ENCODE measurements at places on chromosomes 4 and X.

DNA sequence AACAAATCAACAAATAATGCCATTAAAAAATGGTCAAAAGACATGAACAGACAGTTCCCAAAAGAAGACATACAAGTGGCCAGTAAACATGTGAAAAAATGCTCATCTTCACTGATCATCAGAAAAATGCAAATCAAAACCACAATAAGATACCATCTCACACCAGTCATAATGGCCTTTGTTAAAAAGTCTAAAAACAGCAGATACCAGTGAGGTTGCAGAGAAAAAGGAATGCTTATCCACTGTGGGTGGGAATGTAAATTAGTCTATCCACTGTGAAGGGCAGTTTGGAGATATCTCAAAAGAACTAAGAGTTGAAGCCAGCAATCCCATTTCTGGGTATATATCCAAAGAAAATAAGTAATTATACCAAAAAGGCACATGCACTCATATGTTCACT lies 668.1 kb upstream of the CPEB2 start:
- no peak for DNase-seq

- DNase-seq = no peak
These were observed 55.2 kb downstream of the ELF4 start for GRCh38 chrX:130055103-130055502.

- no peak for DNase-seq
These were observed 15.8 kb downstream of the FGF2 start for GRCh38 chr4:122842392-122842791.

GRCh38 chr4:152368001-152368400 lies 167.9 kb downstream of the FBXW7 start:
- DNase-seq = no peak

- DNase-seq = no peak
These were observed 1016.5 kb downstream of the SH3BGRL start for GRCh38 chrX:82218361-82218760.

- DNase-seq = no peak
These were observed 118.7 kb upstream of the AP1S2 start for GRCh38 chrX:15973299-15973698.

DNA sequence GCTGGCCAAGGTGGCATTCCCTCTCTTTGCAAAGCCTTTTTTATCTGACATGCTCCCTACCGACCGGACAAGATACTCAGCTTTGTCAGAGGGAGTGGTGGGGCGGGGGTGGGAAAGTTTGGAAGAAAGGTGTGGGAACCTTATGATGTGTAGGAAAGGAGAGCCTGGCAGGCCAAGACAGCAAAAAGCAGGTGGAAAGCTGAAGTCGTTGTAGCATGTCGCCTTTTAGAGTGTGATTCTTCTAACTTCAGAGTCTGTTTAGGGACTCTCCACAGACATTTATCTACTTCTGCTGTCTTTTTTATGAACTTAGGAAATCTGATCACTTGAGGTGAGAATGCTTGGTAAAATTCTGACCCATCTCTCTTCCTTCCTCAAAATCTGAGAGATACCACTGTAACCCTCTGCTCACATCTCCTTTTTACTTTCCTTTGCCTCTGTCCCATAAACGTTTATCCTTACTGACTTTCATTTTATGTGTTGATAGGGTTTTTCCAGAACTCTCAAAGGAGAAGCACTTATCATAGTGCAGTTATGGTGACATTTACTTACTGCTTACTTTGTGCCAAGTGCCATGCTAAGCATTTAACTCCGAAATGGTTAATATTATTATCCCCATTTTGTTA lies 8.2 kb upstream of the RUFY3 start:
- no peak for DNase-seq

GRCh38 chrX:135094726-135095125 lies 25.6 kb downstream of the ETDB start:
- DNase-seq = no peak

DNA sequence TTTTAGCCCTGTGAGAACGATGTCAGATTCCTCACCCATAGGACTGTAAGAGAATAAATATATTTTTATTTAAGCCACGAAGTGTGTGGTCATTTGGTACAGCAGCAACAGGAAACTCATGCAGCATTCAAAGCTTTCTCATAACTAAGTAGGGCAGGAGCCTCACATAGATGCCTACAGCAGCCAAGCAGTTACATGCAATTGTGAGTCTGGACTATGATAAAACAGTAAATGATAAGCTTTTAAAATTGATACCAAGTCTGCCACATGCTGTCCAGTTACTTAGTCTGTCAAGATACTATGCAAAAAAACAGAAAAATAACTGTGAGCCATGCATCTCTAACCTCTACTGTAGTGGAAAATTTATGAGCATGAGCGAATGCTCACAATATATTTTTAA lies 359.6 kb downstream of the HS3ST1 start:
- no peak for DNase-seq

GRCh38 chrX:12985331-12985730 lies 10.4 kb downstream of the TMSB4X start:
- no peak for DNase-seq

- no peak for DNase-seq
These were observed 340.8 kb downstream of the ADGRL3 start for GRCh38 chr4:61540944-61541343.

DNA sequence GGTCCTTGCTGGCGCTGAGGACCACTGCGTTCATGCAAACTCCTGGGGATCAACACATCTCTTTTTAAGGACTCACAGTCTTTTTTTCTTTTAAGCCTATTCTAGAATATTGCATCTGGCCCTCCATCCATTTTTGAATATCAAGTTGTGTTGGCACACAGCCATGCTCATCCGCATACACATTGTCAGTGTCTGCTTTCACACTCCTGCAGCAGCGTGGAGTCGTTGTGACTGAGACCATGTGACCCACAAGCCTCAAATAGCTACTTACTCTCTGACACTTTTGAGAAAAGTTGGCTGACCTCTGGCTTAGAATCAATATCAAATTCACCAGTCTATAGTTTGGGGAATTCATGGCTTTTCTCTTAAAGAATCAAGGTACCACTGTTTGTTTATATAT lies 191.8 kb upstream of the S100G start:
- no peak for DNase-seq

DNA sequence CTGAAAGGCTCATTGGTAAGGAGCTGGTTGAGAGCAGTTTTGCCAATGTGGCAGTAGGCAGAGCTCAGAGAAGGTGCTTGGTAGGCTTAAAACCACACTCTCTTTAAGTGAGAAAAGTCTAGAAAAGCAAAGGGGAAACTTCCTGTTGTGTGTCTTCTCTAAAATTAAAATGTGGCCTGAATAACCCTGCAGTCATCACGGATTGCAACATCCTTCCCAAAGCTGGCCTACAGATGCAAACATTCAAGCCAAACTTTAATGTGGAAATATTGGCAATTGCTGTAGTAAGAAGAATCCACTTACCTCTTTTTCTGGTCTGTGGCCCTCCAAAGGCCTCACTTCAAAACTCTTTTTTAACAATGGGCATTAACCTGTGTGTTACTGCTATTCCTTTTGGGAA lies 348.5 kb downstream of the OPHN1 start:
- DNase-seq = no peak

GRCh38 chrX:107842715-107843400 lies 17.2 kb downstream of the MID2 start:
- DNase-seq = no peak

- no peak for DNase-seq
These were observed 14.3 kb upstream of the GABRB1 start for GRCh38 chr4:47017081-47017480.

DNA sequence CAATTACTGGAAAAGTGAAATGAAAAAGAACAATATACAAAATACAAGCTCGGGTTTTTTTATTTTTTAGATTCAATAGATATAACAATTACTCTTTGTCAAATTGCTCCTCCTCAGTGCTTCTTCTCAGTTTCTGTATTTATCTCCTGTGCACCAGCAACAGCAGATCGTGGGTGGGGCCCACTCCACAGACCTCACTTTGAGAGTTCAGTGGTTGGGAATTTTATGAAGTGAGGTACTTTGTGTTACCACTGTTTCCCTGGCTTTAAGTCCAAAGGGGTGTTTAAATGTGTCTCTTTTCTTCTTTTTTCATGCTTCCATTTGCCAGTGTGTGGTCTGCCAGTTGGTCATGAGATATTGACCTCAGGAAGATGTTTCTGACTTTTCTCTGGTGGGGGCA lies 54.4 kb downstream of the KIT start:
- DNase-seq = no peak

DNA sequence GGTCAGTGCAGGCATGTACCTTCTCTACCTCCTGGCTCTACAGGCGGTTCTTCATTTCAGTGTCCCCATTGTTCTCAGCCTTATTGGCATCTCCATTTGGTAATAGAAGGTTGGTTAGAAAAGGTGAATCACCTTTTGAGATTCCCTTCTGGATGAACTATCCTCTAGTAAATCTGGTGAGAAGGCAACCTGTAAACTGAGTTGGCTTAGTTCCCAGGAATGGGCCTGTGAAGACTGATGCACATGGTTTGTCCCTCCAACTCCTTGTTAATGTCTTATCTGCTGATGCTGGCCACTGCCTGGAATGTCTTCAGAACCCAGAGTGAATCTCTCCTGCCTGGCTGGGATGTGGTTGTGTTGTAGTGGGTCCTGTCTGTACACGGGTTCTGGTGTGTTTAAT lies 143.4 kb upstream of the WDR1 start:
- no peak for DNase-seq

- DNase-seq = no peak
These were observed 634.2 kb upstream of the FAT1 start for GRCh38 chr4:187357821-187358220.

DNA sequence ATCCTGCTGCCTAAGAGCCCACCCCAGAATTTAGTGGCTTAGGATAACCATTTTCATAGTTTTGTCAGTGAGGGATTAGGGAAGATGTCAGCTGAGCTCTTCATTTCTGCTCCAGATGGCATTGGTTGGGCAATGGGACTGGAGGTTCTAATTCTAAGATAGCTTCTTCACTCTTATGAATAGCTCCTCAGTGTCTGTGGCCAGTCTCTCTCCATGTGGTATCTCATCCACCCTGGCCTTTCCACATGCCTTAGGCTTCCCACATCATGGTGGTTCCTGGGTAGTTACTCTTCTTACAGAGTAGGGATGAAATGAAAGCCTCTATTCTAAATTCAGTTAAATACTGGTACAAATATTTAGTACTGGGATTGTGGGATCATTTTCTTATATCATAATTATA lies 31.3 kb downstream of the REPS2 start:
- no peak for DNase-seq

DNA sequence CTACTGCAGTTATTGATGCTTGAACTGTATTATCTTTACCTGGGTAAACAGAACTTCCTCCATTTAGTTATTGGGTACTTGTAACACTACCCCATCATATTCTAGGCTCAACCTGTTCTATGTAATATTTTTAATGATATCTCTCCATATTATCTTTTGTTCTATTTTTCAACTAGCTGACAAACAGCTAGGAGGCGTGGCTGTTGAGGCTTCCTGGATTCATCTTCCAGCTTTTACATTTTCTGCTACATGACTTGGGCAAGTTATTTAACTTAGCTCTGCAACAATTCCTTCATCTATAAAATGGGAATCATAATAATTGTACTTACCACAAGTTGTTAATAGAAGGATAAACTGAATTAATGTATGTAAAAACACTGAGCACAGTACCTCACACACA lies 349.3 kb downstream of the PTTG2 start:
- DNase-seq = no peak

DNA sequence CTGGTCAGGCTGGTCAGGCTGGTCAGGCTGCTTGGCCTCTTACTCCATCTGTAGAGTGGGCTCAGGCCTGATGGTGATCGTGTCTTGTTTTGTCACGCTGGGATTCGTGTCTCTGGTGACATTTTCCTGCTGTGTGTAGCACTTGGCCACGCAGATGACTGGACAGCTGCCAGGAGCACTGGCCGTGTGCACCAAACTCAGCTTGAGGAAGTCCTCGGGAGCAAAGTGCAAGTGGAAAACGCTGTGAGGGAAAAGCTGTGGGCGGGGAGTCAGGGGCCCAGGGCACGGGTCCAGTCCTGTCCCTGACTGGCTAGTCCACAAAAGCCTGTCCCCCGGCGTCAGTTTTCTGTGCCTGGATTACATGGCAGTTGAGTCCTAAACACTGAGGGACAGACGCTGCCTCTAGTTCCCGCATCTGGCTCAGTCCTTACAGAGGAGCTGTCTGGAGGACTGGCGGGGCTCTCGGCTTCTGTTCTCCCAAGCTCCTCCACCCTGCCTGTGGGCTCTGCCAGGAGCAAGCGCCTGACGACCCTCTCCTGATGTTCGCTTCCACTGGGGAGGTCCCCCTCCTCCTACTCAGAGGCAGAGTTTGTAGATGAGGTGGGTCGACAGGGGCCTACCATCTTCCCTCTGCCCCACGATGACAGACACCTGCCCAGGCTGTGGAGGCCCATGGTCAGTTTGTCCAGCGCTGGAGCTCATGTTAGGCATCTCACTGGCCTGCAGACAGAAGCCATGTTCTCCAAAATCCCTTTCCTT lies 35.9 kb upstream of the GRPEL1 start:
- DNase-seq = no peak

DNA sequence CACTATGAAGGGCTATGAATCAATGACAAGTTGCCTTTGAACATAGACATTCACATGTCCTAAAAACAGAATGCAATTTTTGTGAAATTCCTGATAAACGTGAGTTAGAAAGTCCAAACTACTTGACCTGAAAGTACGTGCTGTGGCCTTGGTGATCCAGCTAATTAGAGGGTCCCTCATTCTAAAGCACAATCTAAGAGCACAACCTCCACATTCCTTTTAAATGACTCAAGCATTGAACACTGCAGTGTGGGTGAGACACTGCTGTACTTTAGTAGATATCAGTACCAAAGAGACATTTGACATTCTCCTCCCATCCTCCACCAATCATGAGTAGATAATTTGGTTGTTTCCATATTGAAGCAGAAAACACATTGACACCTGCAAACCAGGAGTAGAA lies 73.5 kb downstream of the FAM47B start:
- no peak for DNase-seq

GRCh38 chr4:26322346-26322745 lies 1.5 kb downstream of the RBPJ start:
- DNase-seq = no peak

- no peak for DNase-seq
These were observed at the start of gene SLC9B2 for GRCh38 chr4:103076747-103077347. Gene SLC9B2, minus strand, starts transcription at chr4:103076761. Its CDS starts 9,211 bp downstream, at chr4:103067550.

- no peak for DNase-seq
These were observed 83.9 kb downstream of the ADRA2C start for GRCh38 chr4:3850128-3850527.

GRCh38 chr4:44016570-44017421 lies 431.8 kb downstream of the KCTD8 start:
- no peak for DNase-seq

DNA sequence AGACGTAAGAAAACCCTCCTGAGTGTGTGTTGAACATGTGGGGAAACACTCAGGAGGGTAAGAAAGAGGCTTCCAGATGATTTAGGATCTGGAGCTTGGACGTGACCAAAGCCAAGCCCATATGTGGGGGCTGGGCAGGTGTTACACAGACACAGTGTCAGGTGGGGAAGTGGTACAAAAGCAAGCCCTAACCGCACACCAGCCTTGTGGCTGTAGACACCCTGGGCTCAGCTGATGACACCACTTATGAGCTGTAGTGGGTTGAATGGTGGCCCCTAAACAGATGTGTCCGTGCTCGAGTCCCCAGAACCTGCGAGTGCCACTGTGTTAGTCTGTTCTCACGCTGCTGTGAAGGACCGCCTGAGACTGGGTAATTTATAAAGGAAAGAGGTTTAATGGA lies 25.0 kb upstream of the NSG1 start:
- no peak for DNase-seq

- DNase-seq = peak; percentile 76
These were observed at the start of gene RAP2C for GRCh38 chrX:132219343-132219768. Gene RAP2C, minus strand, starts transcription at chrX:132219447. Its CDS starts 2,179 bp downstream, at chrX:132217268.

All from 8988T (cell line).